ENCODE measurements at places on chromosomes 11 and 22. TPM values are rescaled to one million over a fixed set of nuclear protein-coding genes. Genes with fewer than 3 reads are reported as not detected.

Gene RAB38
- total RNA-seq, result 0.65 TPM

Gene RTCB
- total RNA-seq, result 123 TPM

Gene MIOX
- not detected for total RNA-seq

Gene VPS37C
- 7.0 TPM for total RNA-seq

Gene SVIP
- 11.9 TPM for total RNA-seq

Gene OLFML1
- total RNA-seq, result 0.09 TPM

Gene CTSW
- 0.33 TPM for total RNA-seq

Gene C11orf58
- 228 TPM for total RNA-seq

Gene C11orf21
- not detected for total RNA-seq

Gene SULT4A1
- total RNA-seq, result 0.26 TPM

Gene PANX3
- total RNA-seq, result not detected

Gene OR6A2
- total RNA-seq, result under 0.01 TPM

Gene SOX10
- total RNA-seq, result not detected
